ENCODE measurements at places on chromosomes 4 and X.

GRCh38 chr4:56147371-56147770 lies 198.6 kb downstream of the CEP135 start:
- no peak for DNase-seq

GRCh38 chr4:37066159-37066558 lies 178.4 kb upstream of the NWD2 start:
- DNase-seq, result peak; percentile 48

DNA sequence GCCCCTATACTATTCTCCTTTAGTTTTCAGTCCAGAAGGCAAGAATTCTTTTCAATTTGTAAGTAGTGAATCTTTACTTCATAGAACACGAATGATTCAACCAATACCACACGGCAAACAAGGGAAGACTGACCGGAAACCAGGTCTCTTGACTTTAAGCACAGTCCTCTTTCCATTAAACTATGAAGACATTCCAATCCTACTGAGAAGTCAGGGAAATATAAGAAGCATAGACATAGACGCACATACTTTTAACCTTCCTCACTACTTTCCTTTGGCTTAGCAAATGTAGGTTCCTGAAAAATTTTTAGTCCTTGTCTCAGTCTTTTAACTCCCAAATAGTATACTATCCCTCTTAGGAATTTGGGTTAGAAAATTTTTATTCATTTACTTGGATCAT lies 9.1 kb downstream of the CHRDL1 start:
- DNase-seq, result no peak

GRCh38 chr4:155593793-155594192 lies 72.9 kb upstream of the GUCY1A1 start:
- DNase-seq, result no peak

GRCh38 chrX:133926809-133927208 lies 58.6 kb downstream of the GPC3 start:
- DNase-seq, result no peak

DNA sequence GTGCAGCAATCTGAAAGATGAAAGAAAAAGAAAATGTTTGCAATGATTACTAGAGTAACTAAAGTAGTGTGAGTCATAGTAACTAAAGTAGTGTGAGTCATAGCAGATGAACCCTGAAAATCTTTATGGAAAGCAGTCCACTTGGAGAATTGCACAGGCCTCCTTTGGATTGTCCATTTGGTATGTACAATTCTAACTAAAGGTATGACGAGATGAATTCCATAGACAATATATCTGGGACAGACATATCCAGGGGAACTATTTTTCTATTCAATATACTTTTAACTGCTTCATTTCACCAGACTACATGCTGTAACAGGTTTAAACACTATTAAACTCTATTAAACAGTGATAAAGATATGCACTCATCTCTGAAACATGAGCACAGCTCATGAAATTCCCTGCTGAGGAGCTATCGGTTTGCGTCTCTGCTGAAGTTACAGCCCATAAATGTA lies 798.7 kb downstream of the PCDH7 start:
- DNase-seq, result no peak

GRCh38 chr4:48296365-48296764 lies 26.7 kb upstream of the TEC start:
- DNase-seq, result no peak

- no peak for DNase-seq
Observed at GRCh38 chr4:99506781-99507180, 4.0 kb upstream of the C4orf17 start.

DNA sequence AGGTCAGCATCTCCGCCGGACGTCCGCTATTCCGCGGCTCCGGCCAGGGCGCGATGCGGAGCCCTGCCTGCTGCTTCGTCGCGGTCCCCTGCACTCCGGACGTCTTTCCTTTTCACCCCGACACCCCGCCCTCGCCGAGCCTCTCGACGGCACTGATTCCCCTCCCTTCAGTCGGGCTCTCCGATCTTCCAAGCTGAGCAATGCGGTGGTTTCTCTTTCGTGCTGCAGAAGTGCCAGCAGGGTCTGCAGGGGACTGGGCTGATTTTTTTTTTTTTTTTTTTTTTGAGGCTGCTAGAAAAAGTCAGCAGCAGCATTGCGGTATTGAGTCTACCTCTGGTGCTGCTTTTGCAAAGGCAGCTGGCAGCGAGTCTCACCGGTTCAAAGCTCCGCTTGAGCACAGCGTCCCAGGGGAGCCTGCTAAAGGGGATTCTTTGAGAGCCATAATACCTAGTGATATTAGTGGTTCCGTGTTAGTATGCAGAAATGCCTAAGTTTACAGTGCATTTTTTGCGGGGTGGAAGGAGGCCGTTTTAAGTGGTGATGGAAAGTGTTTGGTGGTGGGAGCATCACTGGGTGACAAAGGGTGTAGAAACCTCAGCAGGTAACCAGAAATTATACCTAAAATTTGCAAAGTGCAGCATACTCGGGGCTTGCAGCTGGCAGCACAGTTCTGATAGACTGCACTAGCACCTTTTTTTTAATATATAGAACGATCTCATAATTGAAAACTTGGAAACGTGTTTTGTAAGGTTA lies 969 bp downstream of the STIM2 start:
- peak; percentile 27 for DNase-seq

- DNase-seq, result no peak
Observed at GRCh38 chr4:152325831-152326230, 210.1 kb downstream of the FBXW7 start.

DNA sequence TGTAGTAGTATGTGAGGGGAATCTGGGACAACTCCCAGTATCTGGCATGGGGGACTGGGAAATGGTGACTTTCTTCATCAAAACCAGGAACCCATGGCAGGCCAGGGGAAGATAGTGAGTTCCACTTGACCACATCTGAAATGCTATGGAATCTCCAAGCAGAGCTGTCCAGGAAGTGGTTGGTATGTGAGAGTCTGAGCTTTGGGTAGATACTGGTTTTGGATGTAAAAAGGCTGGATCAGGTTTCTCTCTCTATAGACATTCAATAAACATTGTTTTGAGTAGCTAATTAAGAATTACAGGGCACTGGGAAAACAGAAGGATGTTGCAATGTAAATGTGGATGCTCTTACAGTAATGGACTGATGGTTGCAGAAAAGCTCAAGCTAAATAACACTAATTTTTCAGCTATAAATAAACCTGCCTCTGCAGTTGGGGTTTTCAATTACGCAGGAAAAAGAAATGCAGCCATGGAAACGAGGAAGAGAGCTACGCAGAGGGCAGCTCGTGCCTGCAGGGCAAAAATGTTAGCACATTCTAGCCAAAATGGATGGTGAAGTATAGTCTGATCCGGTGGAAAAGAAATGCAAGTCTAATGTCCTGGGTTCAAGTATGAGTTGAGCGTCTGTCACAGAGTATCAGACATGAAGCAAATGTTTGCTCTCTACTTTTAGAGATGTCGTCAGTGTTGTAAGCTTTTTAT lies 13.4 kb upstream of the CHRNA9 start:
- no peak for DNase-seq

GRCh38 chrX:137062915-137063617 lies 29.3 kb upstream of the GPR101 start:
- no peak for DNase-seq

- no peak for DNase-seq
Observed at GRCh38 chr4:83340692-83341343, 6.2 kb upstream of the HPSE start.

Data from NCI-H446 treated with DMSO at 0.1 percent for 48 hours (cell line).